ENCODE measurements at places on chromosomes 3 and 15.

GRCh38 chr3:119944091-119944490 is 150.2 kb downstream of the GSK3B start:
- DNase-seq = no peak

DNA sequence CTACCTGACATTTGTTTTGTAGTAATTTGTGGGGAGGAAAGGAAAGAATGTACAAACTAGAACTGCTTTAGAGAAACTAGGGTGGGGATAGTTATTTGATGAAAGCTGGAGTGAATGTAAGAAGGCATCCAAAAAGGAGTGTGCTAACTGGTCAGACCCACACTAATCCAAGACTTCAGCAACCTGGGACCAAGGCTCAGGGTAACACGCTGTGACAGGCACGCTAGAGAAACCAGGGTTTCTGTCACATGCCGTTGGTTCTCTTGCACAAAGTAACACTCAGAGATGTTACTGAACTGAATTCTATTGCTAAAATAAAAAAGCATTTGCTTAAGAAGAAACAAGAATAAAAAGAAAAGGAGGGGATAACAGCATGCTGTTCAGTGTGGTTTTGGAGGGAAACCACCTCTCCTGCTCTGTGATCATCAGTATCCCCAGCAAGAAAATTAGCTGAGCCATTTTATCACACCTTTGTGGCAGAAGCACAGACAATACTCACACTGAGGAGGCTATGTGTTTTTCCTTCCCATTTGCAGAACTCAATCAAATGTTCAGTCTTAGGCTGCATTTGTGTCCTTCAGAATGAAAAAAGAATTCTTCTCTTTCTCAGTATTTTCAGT is 2.8 kb upstream of the CCDC80 start:
- DNase-seq = no peak

GRCh38 chr3:82100378-82100777 is 338.9 kb upstream of the GBE1 start:
- DNase-seq = no peak

- DNase-seq = no peak
Observed at GRCh38 chr3:51975852-51976549, 1.1 kb downstream of the ABHD14A start.

DNA sequence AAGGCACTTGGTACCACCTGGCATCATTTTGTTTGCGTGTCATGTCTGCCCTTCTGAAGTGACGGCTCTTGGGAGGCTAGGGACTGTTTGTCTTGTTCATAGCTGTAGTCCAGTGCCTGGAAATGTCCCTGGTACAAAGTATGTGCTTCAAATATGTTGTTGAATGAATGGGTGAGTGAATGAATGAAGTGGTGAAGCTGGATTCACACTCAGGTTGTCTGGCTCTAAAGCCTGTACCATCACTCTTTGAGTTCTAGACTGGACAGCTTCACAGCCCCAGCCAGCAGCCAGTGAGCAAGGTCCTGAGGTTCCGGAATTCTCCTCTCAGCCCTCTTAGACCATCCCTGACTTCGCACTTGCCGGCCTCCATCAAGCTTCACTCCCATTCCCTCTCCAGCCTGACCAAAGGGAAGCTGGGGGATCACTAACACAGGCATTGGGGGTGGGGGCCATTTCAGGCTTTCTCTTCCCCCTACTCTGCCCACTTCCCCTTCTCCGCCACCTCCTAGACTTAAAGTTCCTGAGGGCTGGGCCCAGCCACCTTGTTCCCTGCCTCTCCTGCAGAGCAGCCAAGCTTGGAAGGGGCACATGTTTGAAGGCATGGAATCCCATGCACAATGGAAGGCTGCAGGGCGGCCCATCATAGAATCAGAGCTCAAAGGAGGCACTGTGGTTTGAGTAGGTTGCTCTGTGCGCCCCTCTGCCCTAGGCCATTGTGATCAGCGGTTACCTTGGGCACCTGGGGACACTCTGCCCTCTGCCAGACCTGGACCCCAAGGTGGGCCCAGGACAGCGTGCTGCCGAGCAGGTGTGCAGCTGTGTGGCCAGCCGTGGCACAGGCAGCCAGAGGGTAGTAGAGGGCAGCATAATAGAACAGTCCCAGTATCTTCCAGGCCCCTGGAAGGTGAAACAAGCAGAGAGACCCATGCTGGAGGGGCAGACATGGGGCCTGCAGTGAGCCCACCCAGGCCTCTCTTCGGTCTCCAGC is 7.7 kb downstream of the STRA6 start:
- DNase-seq = no peak

DNA sequence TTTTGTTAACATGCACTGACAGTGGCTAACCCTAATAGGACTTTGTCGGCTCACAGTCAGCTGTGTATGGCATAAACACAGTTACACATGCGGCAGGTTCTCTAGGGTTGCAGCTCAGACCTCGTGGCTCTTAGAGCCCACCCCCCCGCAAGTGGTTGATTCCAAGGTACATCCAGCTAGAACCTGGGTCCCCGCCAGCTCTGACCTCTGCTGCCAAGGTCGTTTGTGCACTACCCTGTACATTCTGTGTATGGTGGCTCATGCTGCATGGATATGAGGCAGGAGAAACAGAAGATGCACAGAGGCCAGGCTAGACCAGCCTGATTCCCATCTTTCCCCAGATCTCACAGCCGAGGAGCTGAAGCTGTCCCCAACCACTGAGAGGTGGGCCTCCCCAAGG is 25.9 kb downstream of the PRR20G start:
- no peak for DNase-seq

GRCh38 chr3:56915966-56916586 is 114.3 kb upstream of the ARHGEF3 start:
- peak; percentile 83 for DNase-seq
